Cardiac septum (tissue), 1 donor: ENCODE measurements at places on chromosomes 3 and 15. TPM values are rescaled to one million over a fixed set of nuclear protein-coding genes. Genes with fewer than 3 reads are reported as not detected.

The SPTBN5 gene
- 2.4 TPM for total RNA-seq

The GALK2 gene
- total RNA-seq: 27.9 TPM

The PAQR5 gene
- 0.16 TPM for total RNA-seq

DNA sequence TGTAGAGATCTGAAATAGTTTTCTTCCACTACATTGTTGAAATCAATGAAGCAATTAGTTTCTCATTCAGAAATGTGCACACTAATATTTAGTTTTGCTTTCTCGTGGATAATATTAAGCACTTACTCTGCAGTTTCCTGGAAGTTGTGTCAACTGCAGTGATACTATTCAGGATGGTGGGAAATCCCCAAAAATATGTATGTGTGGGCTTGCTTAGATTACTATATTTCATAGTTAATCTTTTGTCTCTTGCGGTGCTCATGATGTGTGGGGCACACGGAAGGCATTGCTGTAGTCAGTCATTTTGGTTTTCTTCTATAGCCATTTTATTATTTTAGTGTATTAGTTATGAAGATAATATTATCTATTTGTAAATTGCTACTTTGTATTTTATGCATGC is 19.7 kb downstream of the RAB11A start:
- DNase-seq: no peak

DNA sequence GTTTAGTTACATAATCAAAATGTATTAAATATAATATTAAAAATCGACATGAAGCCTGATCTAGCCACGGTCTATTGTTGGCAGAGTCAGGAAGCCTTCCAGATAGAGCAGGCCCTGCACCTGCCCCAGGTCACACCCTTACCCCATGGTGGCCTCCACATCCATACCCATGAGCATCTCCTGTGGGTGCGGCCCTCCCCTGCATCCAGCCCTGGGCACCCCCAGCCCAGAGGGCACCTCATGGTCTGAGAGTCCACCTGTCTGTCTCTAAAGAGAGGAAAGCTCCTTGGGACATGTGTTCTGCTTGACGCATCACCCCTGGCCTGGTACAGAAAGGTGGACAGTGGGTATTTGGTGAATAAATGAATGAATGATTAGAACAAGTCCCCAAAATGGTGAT is 37.2 kb upstream of the CSPG4 start:
- DNase-seq: no peak

- no peak for DNase-seq
Observed at GRCh38 chr3:189598530-189599225, 32.5 kb upstream of the TP63 start.

DNA sequence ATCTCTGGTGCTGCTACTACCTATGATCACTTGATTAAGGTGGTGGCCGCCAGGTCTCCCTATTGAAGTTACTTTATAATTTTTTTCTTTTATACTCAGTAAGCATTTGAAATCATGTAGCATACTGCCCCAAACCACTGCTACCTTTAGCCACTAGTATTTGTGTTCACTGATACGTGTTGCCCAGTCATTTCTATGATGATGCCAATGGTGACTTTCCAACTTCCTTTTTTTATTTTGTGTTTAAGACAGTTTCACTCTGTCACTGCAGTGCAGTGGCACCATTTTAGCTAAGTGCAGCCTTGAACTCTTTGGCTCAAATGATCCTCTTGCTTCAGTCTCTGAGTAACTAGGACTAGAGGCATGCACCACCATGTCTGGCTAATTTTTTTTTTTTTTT is 598.2 kb downstream of the NAALADL2 start:
- DNase-seq: no peak

GRCh38 chr3:156413293-156413892 is 141.5 kb downstream of the SSR3 start:
- DNase-seq: no peak
